ENCODE measurements at places on chromosomes 4 and X.

- no peak for DNase-seq
These were observed 1.1 kb upstream of the BDH2 start for GRCh38 chr4:103100691-103101090.

GRCh38 chr4:104728380-104729122, 233.9 kb upstream of the CXXC4 start:
- DNase-seq, result no peak

DNA sequence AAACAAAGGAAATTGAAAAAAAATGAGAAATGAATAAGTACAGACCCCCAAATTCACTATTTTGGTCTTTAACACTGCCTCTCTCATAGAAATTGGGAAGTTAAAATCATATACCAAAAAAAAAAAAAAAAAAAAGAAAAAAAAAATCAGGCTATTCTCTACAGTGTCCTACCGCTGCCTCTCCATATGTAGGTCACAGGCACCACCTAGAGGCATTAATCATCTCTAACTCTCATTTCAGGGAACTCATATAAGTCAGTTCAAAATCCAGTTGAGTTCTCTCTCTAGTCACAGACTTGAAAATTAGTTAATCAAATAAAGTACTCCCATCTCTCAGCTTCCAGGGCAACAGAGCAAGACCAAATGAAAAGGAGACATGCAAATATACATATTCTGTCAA, 47.9 kb downstream of the COX18 start:
- no peak for DNase-seq

DNA sequence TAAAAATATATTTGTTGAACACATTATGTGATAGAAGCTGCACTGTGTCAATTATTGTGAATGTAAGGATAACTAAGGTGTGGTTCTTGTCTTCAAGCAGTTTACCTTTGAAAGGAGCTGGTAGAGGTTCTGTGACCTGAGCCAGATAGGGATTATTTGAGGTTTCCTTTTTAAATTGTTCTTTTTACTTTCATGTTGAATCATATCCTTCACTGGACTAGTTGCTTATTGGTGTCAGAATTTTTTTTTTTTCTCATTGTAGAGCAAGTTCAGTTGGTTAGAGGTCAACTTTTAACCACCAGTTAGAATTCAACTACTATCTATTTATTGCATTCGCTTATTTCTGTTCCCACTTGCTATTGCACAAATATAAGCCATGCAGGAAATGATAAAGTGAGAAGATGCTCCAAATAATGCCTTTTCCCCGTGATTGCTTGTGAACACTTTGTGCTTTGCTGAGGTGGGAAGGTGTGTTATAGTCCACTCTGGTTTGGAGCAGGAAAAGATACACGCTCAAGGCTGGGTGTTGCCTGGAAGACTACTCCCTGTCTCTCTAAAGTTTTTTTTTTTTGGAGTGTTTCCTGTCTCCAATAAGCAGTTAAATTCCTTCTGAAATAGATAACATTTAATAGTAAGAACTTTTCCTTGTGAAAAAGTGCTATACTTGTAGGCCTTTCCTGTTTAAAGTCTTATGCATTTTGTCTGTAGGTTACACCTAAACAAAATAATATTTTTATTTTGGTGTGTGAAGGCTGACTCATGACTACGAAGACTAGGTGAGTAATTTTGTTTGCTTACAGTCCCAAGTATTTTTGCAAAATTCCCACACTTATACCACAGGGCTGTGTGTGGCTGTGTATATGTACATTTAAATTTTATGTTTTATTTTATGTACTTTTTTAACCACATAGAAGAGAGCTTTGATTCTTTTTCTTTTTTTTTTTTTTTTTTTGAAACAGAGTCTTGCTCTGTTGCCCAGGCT, 83.8 kb upstream of the LCORL start:
- DNase-seq, result no peak

- DNase-seq, result no peak
These were observed 4.6 kb downstream of the DUSP9 start for GRCh38 chrX:153651540-153652079.

- DNase-seq, result no peak
These were observed 50.2 kb downstream of the LEF1 start for GRCh38 chr4:108118505-108118904.

- no peak for DNase-seq
These were observed 53.1 kb downstream of the ARHGEF38 start for GRCh38 chr4:105605493-105605892.

GRCh38 chr4:131159261-131159660, 1989.8 kb upstream of the PCDH10 start:
- no peak for DNase-seq

GRCh38 chr4:37188100-37188499, 56.4 kb upstream of the NWD2 start:
- no peak for DNase-seq

DNA sequence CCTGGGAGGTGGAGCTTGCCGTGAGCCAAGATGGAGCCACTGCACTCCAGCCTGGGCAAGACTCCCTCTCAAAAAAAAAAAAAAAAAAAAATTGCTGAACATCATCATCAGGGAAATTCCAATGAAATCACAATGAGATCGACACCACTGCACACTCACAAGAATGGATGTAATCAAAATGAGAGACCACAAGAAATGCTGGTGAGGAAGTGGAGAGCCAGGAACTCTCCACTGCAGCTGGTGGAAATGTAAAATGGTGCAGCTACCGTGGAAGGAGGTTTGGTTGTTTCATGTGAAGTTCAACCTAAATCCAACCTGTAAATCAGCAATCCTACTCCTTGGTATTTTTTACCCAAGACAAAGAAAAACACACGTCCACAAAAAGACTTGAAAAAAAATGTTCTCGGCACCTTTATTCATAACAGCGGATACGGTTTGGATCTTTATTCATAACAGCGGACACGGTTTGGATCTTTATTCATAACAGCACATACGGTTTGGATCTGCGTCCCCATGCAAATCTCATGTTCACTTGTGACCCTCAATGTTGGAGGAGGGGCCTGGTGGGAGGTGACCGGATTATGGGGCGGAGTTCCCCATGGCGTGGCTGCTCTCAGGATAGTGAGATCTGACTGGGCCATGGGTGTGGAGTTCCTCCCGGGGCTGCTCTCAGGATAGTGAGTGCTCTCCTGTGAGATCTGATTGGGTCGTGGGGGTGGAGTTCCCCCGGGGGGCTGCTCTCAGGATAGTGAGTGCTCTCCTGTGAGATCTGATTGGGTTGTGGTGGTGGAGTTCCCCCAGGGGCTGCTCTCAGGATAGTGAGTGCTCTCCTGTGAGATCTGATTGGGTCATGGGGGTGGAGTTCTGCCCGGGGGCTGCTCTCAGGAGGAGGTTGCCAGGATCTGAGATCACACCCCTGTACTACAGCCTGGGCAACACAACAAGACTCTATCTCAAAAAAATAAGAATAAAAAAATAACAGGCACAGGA, 7.7 kb downstream of the GAK start:
- DNase-seq, result peak; percentile 24

- no peak for DNase-seq
These were observed 389.2 kb downstream of the IQCM start for GRCh38 chr4:149426461-149426860.

DNA sequence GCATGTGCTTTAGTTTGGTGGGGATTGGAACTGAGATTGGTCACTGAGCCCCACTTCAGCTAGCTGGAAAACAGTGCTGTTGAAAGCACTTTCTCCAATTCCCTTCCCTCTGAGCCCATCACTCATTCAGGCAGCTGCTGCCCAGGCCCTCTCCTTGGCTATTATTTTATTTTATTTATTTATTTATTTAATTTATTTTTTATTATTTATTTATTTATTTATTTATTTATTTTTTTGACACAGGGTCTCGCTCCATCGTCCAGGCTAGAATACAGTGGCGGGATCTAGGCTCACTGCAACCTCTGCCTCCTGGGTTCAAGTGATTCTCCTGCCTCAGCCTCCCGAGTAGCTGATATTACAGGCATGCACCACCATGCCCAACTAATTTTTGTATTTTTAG, 51.8 kb upstream of the RBPJ start:
- no peak for DNase-seq

DNA sequence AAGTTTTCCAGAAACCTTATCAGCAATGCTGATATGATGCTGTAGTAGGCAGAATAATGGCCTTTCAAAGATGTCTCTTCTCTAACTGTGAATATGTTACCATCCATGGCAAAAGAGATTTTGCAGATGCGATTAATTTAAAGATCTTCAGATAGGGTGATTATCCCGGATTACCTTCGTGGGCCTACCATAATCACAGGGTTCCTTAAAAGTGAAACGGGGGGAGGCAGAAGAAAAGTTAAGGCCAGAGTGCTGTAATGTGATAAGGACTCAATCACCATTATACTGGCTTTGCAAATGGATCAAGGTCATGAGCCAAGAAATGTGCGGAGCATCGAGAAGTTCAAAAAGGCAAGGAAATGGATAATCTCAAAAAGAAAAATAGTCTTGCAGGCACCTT, 459.6 kb downstream of the CCSER1 start:
- DNase-seq, result no peak

- DNase-seq, result no peak
These were observed 723.7 kb upstream of the AGA start for GRCh38 chr4:178165951-178166308.

- no peak for DNase-seq
These were observed 35.9 kb downstream of the FAM13A start for GRCh38 chr4:89021062-89021461.

GRCh38 chrX:70029863-70030262, 19.9 kb downstream of the AWAT2 start:
- DNase-seq, result no peak

GRCh38 chrX:101163166-101163565, 56.4 kb upstream of the DRP2 start:
- no peak for DNase-seq

- no peak for DNase-seq
These were observed 122.7 kb downstream of the SPOCK3 start for GRCh38 chr4:167111622-167112021.

DNA sequence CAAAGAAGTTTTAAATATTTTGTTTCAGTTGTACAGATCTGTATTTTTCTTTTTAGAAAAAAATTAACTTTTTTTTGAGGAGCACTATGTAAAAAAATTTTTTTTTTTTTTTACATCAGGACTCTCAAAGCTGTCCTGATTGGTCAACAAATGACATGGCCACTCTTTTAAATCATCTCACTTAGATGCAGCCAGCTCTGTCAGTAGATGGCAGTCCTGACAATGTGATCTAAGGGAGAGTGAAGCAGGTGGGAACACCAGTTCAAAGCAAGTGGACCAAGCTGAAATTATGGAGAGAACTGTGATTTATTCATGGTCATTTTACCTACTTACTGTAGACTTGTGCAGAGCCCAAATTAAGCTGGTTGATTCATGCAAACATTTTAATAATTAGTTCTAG, 174.7 kb upstream of the GPRIN3 start:
- DNase-seq, result no peak

- no peak for DNase-seq
These were observed 47.1 kb downstream of the ALG13 start for GRCh38 chrX:111728096-111728495.

DNA sequence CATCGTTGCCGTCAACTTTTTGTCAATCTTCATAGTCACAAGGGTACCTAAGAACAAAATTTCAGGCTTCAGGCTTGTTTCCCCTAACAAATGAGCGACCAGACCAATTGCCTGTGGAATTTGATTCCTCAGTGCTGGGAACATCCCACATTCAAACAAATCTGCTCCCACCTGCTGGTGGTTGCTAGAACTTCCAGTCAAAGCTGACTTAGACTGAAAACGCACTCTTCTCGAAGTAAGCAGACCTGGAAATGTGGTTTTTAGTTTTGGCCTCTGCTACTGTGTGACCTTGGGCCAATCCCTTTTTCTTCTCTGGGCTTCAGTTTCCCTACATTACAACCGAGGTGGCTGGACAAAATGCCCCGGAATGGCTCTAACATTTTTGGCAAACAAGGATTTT, 1.8 kb upstream of the GABRQ start:
- no peak for DNase-seq

GRCh38 chr4:133316909-133317308, 167.8 kb downstream of the PCDH10 start:
- no peak for DNase-seq

DNA sequence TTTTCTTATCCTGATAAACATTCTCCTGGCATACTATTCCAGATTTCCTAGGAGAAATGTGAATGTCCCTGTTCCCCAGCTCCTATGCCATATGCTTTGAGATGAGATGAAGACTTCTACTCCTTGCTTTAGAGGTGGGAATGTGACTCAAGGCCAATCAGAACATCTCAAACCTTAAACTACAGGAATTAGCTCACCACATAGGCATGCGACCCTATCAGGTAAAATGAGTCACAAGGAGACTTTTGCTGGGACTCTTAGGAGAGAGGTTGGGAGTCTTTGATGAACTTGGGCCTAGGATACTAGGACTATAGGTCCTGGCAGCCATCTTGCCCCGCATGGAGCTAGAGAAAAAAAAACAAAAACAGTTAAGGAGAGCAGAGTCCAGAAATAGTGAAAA, 5.8 kb upstream of the USO1 start:
- DNase-seq, result no peak

- no peak for DNase-seq
These were observed 119.6 kb downstream of the CBLL2 start for GRCh38 chrX:22392133-22392948.

DNA sequence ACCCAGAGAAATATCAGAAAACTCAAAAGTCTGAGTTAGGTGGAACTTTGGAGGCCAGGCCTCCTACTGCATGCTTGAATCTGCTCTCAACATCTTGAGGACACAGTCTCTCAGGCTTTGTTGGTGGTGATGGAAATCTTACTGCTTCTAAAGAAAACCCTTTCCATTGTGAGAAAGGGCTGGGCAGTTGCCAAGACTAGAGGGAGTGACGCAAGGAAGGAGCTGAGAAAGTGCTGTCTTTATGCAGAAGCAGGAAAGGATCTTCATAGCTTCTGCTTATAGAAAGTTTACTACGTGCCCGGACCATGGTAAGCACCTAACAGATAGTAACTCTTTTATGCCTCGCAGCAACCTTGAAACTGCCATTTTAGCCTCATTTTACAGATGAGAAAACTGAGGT, 2.4 kb upstream of the CRMP1 start:
- DNase-seq, result no peak

DNA sequence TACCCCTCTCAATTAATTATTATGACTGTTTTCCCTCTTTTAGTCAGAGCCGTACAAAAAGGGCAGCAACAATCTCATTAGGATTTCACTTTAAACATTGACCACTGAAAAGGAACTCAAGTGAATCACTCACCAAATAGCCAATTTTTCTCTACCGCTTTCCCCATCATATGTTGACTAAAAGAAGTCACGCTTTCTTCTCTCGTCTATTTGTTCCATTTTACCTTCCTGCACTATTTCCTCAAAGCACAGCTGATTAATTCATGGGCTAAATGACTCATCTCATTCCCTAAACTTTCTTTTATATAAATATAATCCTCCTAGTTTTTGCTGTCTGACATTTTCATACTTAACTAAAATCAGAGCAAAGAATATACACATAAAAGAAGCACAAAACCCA, 8.2 kb downstream of the MID1 start:
- DNase-seq, result no peak

- DNase-seq, result no peak
These were observed 99.3 kb downstream of the ANXA5 start for GRCh38 chr4:121597346-121597934.

- DNase-seq, result no peak
These were observed 23.0 kb downstream of the RPA4 start for GRCh38 chrX:96906741-96907140.
